ENCODE measurements at places on chromosomes 12 and 14.
A peak's percentile ranks its signal among the peaks of the same experiment; 100 is the strongest.

- DNase-seq = no peak
Measured at GRCh38 chr12:105349138-105349537, 18.6 kb downstream of the C12orf75 start.

DNA sequence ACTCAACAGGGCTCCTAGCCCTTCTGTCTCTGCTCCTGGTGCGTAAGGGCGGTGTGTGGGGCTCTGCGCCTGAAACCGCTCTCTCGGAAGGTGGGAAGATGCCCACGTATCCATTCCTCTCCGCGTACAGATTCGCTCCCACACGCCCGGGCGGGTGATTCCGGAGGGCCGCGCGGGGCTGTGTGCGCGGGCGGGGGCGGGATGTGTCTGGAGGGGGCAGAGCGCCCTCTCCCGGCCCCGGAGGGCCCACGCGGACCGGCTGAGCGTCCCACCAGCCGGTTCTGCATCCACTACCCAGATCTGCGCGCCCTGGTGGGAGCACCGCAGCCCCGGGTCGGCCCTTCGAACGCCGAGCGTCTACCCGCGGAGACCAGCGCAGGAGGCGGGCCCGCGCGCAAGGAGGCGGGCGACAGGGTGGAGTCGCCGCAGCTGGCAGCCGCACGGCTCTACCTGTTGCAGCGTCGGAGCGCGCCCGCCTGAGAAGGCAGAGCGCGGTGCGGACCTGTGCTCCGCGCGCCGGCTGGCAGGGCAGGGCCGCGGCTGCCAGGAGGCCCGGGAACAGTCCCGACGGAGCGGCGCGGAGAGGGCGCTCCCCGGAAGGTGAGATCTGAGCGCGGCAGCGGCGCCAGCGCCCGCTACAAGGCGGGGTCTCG, 1.4 kb upstream of the KCNK13 start:
- DNase-seq = peak; percentile 73

- no peak for DNase-seq
Measured at GRCh38 chr14:39177168-39177545, 2.1 kb downstream of the PNN start.

DNA sequence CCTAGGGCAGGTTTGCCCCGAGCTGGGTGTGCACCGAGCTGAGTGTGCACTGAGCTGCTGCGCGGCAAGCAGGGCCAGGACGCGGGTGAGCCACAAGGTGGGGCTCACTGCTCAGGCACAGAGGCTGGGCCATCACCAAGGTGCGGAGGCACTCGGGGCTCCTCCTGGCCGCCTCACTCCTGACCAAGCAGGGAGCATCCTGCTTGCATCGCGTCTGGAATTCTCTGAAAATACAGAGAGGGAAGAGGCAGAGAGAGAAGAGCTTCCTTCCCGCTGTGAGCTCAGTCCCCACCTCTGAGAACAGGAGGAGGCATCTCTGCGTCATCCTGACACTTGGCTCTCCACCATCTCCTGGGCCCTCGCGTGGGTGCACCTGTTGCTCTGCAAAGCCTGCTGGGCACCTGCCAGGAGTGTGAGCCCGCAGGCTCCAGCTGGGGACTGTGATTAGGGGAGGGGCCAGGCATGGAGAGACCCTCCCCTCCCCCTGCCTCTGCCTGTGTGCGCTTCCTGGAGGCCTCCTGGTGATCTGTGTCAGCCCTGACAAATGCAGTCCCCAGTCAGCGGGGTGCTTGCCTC, 116.3 kb downstream of the GLT1D1 start:
- peak; percentile 52 for DNase-seq

- DNase-seq = no peak
Measured at GRCh38 chr14:85416771-85417170, 113.2 kb upstream of the FLRT2 start.

GRCh38 chr12:64061868-64062375, 160.2 kb downstream of the KICS2 start:
- DNase-seq = no peak

DNA sequence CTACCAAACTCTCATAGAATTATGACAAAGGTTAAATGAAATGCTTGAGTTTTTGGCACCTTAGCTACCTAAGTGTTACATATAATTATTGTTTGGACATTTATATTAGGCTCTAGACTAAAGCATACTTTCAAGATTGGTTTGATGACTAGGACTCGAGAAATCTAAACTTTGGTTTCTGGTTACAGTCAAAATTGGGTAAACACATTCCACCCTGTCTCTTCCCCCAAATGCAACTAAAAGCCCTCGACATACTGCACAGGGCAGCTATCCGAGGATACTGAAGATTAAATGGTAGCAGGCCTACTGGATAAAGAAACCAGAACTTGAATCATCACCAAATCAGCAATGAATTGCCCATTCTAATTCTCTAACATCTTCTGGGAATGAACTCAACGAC, 369.1 kb downstream of the PRKD1 start:
- DNase-seq = no peak

DNA sequence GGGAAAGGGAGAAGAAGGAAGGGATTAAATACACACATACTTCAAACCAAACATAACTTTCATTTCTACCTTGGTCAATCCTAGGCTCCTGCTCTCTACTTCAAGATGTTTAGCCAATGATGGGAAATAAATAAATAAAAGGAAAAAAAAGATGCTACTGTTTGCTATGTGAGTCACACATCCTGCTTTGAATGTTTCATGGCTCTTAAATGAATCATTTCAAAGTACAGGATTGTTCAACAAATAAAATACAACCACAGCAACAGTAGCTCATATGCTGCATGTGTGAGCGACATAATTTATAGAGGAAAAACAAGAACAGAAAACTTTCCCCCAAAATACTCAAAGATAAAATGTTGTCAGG, 54.3 kb upstream of the NPFF start:
- no peak for DNase-seq

GRCh38 chr14:73459959-73460358, 1.6 kb upstream of the NUMB start:
- DNase-seq = no peak

DNA sequence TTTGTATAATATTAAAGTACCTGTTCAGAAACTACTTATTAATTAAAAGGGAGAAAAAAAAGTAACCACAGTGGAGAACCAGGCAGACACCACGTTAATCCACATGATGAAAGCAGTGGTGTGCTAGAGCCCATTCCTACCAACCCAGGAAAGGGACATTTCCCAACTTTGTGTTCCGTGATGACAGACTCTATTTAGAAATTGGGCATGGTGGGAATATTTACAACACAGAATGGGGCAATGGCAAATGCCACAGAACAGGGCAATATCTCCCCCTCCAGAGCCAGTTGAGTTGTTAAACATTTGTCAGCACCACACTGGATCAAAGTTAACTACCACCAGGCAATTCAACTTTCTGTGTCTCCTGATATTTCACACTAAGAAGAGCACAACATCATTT, 1.2 kb upstream of the HIGD1C start:
- DNase-seq = no peak

DNA sequence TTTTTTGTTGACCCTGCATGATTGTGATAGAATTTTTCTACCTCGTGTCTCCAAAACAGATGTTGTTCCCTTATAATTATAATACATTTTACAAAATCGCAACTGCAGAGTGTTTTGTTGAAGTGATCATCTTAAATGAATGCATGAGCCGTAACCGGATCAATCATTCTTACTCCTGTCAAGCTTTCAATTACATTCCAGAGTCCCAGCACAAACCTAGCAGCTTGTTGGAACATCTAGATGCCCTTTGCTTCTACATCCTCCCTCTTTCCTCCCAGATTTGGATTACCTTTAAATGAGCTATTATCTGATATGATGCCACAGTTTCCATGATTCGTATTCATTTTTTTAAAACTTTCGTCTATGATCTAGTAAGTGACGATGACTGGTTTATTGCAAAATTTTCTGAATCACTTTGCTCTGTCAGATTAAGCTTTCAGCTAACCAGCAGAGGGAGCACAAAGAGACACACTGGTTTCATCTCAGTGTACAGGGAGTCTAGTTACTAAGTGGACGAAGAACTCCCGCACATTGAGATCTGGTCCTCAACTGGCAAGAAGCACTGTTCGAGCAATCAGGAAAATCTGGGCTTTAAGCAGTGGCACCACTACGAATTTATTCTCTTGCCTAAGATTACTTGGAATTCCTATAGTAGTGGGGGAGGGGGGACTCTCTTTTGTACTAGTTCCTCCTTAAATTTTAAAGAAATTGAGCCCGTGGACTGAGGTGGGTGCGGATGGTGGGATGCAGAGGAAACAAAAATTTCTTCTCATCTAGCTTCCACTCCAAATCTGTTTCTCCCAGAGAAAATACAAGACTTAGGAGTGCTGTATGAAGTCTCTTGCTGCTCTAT, 40.9 kb downstream of the TSHR start:
- DNase-seq = no peak

DNA sequence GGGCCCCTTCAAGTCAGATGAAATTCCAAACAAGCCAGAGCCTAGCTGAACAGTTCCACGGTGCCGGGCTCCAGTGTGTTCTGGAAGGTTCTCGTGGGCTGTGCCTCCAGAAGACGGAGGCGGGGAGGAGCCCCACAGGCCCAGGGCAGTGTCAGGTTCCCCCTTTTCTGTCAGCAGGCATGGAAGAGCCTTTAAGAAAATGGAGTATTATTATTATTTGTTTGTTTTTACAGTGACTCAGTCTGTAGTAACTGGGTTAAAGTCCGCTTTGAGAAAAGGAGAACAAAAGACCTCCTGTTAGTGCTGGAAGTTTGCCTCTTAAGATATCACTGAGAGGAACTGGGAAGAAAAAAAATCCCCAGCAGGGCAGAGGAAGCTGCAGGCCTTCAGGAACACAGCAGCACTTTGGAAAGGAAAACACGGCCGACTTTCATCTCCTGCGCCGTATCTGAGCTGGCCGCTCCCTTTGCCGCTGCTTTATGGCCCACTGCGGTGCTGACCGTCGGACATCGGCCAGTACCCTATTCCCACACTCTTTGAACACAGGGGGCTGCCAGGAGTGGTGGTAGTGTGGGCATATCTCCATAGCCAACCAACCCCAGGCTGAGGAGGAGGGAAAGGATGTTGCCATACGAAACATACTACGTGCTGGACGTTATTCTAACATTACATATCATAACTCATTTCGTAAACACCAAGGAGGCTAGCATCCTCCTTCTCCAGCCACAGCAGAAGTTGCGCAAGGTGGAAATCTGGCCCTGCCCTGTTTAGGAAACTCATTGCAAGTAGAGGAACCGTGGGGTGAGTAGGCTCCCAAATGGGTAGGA, 194.0 kb downstream of the ZFP36L1 start:
- DNase-seq = no peak

- DNase-seq = no peak
Measured at GRCh38 chr12:101795013-101795412, 35.7 kb downstream of the GNPTAB start.
